Right hindlimb (tissue), 1 donor: ENCODE measurements at places on chromosomes 4 and X.

DNA sequence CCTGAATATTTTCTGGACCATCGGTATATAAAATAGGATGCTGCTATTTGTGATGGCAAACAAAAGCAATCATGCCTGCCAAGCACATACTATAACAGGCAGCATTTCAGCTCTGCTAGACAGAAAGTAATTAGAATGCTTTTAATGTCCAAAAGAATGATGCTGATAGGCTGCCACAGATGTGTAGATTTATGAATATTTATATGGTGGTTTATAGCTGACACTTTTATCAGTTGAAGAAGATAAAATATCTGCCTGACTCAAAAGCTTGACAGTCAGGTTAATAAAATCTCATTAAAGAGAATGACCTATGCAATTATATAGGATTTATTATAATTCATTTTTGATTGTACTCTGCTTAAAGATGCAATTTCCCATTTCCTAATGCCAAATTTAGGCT is 4.0 kb downstream of the BEND4 start:
- DNase-seq: no peak

DNA sequence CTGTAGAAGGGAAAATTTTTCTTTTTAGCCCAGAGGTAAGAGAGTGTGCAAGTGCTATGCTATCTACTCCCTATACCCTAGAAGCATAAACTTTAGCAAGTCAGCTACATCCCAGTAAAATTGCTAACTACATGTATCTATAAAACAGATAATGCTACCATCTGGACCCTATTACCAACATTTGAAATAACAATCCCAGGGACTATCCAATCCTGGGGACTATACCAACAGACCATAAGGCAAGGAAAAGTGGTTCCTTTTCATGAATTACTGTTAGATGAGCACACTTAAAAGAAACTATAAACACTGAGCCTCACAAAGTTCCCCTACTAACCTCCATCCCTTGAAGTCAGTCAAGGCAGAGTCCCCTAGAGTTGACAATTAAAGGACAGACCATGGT is 213.6 kb upstream of the VEGFC start:
- no peak for DNase-seq

- no peak for DNase-seq
Observed at GRCh38 chrX:53056292-53056691, 7.7 kb downstream of the GPR173 start.

DNA sequence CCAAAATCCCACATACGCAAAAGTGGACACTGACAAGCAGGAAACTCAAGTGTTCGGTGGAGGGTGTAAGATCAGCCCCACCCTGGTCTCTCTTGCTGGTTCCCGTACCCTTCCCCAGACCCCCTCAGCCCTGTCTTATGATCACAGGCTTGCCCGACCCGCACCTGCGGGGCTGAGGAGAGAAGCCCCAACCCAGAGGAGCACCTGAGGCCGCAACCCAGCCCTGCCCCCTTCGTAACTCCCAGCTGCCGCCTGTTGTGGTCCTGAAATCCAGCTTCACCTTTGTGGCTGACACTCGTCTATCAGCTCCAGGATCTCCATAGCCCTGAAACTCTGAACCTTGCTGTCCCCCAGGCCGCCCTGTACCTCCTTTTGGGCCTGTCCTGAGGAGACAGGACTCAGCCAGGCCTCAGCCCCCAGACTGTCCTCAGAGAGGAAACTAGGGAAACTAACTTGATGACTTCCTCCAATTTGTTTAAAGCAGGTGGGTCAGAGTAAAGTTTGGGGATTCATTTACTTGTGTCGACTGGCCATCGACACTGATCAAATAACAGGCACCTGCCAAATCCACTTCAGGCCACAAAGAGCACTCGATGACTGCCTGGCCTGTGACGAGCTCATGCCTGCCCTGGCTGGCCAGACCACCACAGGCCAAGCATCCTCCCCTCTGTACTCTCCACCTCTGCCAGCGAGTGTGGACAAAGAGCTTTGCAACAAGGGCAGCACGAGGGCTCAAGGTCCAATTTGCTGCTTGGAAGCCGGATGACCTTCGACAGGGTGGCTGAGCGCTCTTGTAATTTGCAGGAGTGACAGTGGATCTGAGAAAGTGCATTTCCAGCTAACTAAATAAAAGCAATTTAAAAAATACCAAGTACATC is 19.3 kb downstream of the DCTD start:
- DNase-seq: no peak

GRCh38 chr4:120672076-120672475 is 250.4 kb downstream of the PRDM5 start:
- DNase-seq: no peak

DNA sequence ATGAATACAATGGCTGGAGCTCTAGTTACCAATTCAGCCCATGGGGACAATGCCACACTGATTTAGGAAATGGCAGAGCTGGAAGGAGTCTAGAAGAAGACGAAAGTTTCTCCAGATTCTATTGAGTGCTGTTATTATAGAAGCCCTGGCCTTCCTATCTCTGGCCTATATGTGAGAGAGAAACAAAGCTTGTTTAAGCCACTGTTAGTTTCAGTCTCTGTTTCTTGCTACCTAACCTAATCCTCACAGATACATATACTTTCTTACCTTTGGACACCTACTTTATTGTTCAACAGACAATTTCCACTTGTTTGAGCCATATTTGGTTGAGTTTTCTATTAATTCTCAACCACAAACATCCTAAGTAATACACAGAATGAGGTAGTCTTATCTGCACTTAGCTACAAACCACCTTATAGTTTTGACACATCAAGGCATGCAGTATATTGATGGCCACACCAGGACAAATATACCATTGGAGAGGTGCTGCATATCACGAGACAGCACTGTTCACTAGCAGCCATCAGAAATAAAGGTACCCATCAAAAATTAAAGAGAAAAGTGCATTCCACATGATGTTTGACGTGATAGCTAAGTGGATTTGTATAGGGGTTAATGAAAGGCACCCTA is 190.2 kb downstream of the SMIM20 start:
- DNase-seq: no peak

GRCh38 chrX:79036157-79036880 is 91.1 kb downstream of the P2RY10 start:
- DNase-seq: peak; percentile 35

- DNase-seq: no peak
Observed at GRCh38 chr4:181822005-181822375, 421.2 kb upstream of the TENM3 start.

- no peak for DNase-seq
Observed at GRCh38 chrX:77743720-77744119, 42.3 kb downstream of the ATRX start.

GRCh38 chr4:14111730-14112181 is 484.2 kb upstream of the BOD1L1 start:
- DNase-seq: no peak

DNA sequence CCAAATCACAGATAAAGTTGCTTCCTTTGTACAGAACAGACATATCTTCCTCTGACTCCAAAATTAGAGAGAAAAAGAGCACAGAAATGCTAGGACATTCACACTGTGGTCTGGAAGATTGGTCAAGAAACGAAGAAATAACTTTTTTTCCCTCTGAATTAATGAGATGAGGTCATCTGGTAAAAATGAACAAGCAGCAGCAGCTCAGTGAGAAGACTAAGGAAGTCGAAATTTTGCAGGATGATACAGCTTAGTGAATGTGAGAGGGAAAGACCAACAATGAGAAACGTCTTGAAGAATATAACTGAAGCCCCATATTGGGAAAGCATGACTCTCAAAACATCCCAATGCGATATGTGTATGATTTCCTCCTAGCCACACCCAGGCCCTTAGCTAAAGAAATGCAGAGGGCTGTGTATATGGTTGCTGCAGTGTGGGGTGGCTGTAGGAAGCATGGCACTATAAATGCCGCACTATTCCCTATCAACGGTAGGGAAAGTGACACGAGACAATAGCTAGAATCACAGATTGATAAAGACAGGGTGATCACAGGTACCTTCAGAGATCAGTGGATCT is 208.6 kb downstream of the VEGFC start:
- DNase-seq: no peak

DNA sequence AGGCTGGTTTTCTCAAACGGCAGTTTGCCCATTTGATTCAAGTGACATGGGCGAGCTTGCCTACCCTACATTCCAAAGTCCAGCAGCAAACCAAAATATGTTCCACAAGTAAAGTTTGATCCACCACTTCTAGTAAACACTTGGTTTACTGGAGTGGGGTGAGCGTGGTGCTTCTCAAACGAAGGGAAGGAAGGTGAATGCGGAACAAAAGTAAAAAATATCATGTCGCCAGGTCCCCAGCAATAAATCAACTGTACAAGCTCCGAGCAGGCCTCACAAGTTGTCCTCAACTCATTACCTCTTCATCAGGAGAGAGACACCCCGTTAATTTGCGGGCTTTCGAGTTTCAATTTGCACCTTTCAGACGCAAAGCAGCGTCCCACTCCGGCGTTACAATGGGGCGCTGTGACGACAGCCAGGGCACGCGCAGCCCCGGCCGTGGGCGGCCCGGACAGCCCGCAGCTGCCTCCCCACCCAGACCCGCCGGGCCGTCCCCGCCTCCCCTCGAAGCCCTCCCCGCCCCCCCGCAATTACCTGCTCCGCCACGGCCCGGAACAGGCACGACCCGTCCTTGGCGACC is 1.0 kb downstream of the OTUD4 start:
- peak; percentile 84 for DNase-seq

GRCh38 chr4:34814266-34814665 is 1430.0 kb downstream of the ARAP2 start:
- no peak for DNase-seq

- DNase-seq: peak; percentile 67
Observed at GRCh38 chrX:120560405-120560841, 339 bp downstream of the CUL4B start.

GRCh38 chrX:74132280-74132679 is 171.7 kb upstream of the ZCCHC13 start:
- DNase-seq: no peak

- peak; percentile 21 for DNase-seq
Observed at GRCh38 chr4:146245246-146245645, 30.9 kb downstream of the REELD1 start.

DNA sequence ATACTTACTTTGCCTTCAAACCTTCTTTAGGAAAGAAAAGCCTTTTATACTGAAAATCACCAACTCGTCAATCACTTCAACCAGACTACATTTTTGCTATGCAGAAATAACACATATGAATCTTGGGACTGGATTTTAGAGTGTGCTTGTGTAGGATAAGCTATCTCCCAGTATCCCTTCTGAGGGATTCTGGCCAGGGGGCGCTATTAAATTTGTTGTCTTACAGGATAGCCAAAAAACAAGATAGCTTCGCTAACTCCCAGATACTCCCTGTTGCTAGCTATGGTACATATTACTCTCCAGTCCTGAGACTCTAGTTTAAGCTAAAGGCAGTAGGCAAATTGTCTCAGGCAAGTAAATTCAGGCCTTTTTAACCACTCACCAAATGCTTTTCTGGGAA is 167.2 kb downstream of the LHFPL1 start:
- no peak for DNase-seq

GRCh38 chr4:3344104-3344503 is 51.3 kb downstream of the RGS12 start:
- DNase-seq: no peak

- no peak for DNase-seq
Observed at GRCh38 chrX:151711154-151711553, 4.7 kb upstream of the FATE1 start.

DNA sequence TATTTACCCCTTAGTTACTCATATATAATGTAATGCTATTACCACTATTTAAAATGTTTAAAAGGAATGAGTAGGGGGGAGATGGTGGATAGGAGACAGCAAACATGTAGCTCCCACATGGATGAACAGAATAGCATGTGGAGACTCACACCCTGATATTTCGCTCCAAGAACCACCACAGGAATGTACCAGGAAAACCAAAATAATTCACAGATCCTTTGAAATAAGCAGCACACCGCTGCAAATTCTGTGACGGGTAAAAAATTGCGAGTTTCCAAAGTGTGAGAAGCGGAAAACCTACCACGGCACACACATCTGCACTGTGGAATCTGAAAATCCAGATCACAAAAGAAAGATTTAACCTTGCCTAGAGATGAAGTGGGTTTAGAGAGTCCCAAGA is 428.2 kb downstream of the TLL1 start:
- no peak for DNase-seq

GRCh38 chr4:107252571-107252970 is 216.5 kb upstream of the DKK2 start:
- no peak for DNase-seq

- DNase-seq: no peak
Observed at GRCh38 chr4:69726971-69727370, 33.4 kb downstream of the SULT1B1 start.

DNA sequence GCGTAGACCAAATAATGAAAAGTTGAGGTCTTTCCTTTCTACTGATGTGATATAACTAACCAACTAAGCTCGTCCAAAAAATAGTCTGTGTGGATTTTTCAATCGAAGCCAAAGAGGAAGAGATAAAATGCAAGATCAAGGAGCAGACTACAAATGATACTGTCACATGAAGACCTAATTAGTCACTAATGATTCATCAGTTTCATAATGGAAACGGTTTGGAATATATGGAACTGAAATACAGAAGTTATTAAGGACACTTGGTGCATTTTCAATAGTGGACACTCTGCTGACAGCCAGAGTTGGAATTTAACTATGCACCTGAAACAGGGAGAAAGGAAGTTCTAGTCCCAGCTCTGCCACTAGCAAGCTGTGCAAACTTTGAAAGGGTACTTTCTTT is 119.8 kb downstream of the GUCY2F start:
- DNase-seq: no peak

DNA sequence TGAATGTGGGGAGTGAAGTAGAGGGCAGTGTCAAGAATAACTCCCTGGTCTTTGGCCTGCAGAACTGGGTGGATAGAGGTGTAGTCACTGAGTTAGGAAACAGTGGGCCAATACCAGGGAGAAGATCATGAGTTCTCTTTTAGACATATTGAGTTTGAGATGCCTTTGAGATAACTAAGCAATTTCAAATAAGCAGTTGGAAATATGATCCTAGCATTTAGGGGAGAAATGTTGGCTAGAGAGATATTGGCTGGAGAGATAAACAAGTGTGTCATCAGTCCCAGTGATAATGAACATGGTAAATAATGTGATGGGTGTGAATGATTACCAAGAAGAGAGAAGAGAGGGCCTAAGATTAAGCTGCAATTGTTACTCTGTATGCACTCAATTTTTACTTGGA is 95.3 kb upstream of the HPRT1 start:
- no peak for DNase-seq

GRCh38 chrX:151904989-151905388 is 7.7 kb upstream of the MAGEA4 start:
- DNase-seq: no peak

DNA sequence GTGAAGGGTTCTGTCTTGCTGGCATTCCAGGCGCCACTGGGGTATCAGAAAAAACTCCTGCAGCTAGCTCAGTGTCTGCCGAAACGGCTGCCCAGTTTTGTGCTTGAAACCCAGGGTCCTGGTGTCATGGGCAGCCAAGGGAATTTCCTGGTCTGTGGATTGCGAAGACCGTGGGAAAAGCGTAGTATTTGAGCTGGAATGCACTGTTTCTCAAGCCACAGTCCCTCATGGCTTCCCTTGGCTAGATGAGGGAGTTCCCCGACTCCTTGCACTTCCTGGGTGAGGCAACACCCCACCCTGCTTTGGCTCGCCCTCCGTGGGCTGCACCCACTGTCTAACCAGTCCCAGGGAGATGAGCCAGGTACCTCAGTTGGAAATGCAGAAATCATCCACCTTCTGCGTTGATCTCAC is 40.1 kb downstream of the NOP14 start:
- DNase-seq: no peak
